Effector memory CD8-positive, alpha-beta T cell (primary cell): ENCODE measurements at places on chromosomes 11 and 22.

- DNase-seq, result no peak
Observed at GRCh38 chr22:46054091-46055073, 77.4 kb upstream of the WNT7B start.

GRCh38 chr22:40567626-40568328 lies 68.7 kb downstream of the MRTFA start:
- DNase-seq, result no peak

DNA sequence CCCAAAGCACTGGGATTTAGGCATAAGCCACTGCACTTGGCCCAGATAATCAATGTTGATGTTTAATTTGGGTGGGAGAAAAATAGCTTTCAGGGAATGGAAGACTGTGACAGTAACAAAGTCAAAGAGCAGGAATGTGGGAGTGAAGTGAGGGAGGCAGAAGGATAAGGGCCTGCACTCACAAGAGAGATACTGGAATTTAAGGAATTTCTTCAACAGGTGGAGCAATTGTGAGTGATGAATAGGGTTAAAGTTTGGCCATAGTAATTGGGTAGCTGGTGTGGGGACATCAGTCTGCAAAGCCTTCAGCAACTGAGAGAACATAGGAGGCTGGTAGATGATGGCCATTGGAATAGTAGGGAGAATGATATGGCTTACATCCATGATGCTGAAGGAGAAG lies 8.6 kb upstream of the APBB1 start:
- DNase-seq, result no peak

- DNase-seq, result no peak
Observed at GRCh38 chr22:25367756-25368155, 148.3 kb downstream of the CRYBB2 start.
